CD4-positive, alpha-beta T cell treated with Interleukin-2 at 100 ng/mL for 4 hours (primary cell): ENCODE measurements at places on chromosomes 2 and 18.

GRCh38 chr2:55168221-55169154 lies 63.6 kb downstream of the CLHC1 start:
- peak; percentile 60 for DNase-seq

- DNase-seq, result no peak
These were observed 42.7 kb downstream of the SFXN5 start for GRCh38 chr2:73028841-73029240.

GRCh38 chr18:70165936-70166335 lies 39.6 kb downstream of the RTTN start:
- DNase-seq, result no peak

- DNase-seq, result no peak
These were observed 376.6 kb upstream of the NETO1 start for GRCh38 chr18:73244401-73244800.

DNA sequence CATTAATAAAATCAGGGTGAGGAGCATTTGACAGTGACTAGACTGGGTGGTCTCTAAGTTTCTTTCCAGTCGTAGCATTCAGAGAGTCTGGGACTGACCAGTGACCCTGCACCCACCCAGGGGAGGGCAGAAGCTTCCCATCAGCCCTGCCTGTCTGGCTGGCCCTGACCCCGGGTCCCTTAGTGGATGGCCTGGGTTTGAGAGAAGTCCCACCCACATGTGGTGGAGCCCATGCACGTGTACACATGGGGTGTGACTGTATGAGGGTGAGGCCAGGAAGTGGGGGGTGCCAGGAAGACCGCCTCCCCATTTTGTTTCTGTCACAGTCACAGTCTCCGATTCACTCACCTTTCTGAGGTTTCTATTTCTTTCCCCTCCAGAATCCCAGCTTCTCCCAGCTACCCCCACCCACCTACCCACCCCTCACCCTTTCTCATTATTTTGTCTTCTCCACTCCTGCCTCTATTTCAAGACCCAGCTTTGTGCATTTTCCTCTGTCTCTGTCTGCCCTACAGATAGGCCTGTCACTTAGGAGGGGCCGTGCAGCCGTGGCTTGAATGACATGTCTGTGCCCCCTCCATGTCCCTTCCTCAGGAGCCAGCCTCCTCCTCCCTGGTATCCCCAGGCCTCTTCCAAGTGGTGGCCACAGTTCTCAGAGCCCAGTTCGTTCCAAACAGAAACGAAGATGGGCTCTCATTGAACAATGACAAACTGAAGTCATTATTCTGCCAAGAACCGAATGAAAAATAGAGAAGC lies 13.6 kb downstream of the CIB4 start:
- no peak for DNase-seq

DNA sequence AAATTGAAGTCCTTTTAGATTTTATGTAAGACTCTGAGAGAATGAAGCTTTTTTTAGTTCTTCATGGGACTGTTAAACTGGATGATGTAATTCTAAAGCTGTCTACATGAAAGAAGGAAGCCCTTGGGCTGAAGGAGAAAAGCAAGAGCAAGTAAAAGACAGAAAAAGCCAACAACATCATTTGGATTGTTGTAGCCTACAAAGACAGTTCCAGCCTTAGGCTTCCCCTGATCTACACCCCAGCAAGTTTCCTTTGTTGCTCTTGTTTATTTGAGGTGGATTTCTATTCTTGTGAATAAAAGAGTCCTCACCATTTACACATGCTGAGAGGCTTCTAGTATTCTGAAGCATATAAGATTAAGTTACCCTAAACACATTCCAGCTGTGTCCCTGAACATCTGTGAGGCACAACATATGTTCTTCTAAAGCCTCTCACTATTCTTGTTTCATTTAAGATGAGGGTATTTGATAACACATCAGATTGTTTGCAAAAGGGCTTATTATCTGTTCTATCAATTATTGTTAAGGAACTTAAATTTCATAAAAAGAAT lies 377.8 kb downstream of the LNPK start:
- no peak for DNase-seq

DNA sequence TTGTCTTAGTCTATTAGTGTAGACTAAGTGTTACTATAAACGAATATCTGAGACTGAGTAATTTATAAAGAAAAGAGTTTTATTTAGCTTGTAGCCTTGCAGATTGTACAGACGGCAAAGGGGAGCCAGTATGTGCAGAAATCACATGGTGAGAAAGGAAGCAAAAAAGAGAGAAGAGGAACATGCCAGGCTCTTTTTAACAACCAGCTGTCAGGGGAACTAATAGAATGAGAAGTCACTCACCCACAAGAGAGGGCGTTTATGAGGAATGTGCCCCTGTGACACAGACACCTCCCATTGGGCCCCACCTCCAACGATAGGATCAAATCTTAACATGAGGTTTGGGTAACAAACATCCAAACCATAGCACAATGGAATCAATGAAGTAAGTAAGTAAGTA lies 20.6 kb upstream of the ZNF804A start:
- DNase-seq, result no peak

- DNase-seq, result no peak
These were observed 172.9 kb downstream of the FMNL2 start for GRCh38 chr2:152507907-152508306.

DNA sequence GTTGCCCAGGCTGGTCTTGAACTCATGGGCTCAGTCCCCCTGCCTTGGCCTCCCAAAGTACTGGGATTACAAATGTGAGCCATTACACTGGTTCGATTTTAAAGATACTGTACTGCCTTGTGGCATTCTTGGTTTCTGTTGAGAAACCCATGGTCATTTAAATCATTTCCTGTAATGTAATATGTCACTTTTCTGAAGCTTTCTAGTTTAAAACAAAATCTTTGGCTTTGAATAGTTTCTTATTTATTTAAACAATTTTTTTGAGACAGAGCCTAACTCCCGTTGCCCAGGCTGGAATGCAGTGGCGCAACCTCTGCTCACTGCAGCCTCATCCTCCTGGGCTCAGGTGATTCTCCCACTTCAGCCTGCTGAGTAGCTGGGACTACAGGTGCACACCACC lies 8.9 kb downstream of the ZNF512 start:
- DNase-seq, result no peak

GRCh38 chr2:56313500-56313921 lies 129.7 kb downstream of the CCDC85A start:
- DNase-seq, result no peak

DNA sequence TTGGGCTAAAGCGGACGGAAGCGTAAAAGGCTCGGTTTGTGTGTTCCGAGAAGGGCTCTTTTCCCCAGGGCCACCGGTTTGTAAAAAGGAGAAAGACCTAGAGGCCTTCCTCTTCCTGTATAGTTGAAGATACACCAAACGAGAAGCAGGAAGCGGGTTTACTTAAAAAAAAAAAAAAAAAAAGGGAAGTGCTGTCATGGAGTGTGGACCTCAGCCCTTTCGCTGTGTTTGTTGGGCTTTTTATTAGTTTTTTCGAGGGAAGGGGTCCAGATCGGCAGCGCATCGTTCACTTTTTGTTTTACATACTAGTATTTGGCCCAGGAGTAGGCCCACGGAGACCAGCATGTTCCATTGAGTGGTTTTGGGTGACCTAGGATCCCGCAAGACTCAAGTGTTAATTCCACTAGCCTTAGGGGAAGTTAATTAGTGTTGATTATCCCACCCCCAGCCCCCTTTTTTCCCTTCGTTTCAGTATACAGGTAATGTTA lies 676 bp downstream of the ACTR2 start:
- DNase-seq, result peak; percentile 43
